Colonic mucosa (tissue), 4 donors: ENCODE measurements at places on chromosomes 7 and 10.

DNA sequence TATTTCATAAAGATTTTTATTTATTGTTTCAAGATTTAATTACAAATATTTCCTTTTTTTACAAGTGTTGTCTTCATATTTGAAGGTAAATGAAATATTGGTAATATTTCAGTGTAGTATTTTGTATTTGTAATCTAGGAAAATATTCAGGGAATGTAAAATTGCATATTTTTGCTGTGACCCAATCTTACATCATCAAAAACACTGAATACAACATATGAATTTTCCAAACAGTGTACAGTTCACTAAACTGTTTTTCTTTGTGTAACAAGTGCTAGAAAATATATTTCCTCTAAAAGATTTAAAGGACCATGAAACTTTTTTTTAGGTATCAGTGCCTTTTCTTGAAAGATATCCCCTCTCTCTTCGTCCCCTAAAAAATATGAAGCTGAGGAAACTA is 251.9 kb upstream of the KCND2 start:
- DNase-seq, result no peak

DNA sequence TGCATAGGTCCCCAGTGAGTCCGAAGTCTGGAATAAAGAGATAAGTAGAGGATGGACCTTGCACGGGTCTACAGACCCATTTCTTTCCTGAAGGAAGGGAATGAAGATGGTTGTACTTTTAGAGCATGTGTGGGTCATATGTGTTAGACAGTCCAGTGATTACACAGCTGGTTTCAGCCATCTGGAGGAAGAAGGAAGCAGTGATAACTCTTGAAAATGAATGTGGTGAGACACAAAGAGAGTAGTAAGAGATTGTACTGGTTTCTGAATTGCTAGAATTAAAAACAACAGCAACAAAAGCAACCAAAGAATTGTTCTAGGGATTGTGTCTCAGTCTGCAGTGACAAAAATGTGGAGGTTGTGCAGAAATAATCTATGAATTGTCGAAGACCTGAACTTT is 258.9 kb downstream of the SUGCT start:
- no peak for DNase-seq

- DNase-seq, result peak; percentile 42
Observed at GRCh38 chr10:688312-689120, 952 bp downstream of the DIP2C start.

- no peak for DNase-seq
Observed at GRCh38 chr7:83159731-83160130, 3.0 kb downstream of the PCLO start.

- DNase-seq, result no peak
Observed at GRCh38 chr7:82194016-82194643, 249.4 kb downstream of the CACNA2D1 start.

DNA sequence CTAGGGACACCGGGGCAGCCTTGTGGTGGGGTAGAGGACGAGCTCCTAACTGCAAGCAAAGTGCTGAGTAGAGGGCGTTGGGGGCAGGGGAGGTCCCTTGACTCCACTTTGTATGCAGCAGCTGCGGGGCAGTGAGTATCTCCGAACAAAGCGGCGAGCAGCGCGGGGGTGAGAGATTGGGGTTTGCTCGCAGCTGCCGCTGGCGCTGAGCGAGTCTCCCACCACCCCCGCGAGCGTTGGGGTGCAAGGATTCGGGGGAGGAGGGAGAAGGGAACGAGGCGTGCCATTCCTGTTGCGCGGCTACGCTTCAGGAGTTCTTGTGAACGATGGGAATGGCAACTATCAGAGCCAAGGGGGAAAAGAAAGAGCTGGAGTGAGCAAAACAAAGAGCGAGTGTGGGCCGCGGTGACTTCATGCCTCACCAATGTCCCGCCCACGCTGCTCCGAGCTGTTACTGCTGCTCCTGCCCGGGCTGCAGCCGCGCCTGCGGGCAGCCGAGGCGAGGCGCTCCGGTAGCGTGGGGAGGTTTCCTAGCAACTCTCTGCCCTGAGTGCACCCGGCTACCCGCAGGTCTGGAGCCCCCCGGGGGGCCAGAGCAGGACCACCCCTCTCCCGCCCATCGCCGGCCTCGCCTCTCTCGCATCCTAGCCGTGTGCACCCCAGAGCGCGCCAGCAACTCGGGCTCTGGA is at the start of gene ITGB8:
Gene ITGB8, plus strand, starts transcription at position 662 of the 689 bp plus-strand sequence. CDS start 907 bp downstream, outside the sequence.
- peak; percentile 76 for DNase-seq

- DNase-seq, result no peak
Observed at GRCh38 chr7:74725840-74726239, 48.0 kb upstream of the NCF1 start.

GRCh38 chr7:96093435-96093834 is 228.5 kb downstream of the SLC25A13 start:
- DNase-seq, result no peak

GRCh38 chr7:132871419-132871818 is 210.5 kb downstream of the CHCHD3 start:
- no peak for DNase-seq

DNA sequence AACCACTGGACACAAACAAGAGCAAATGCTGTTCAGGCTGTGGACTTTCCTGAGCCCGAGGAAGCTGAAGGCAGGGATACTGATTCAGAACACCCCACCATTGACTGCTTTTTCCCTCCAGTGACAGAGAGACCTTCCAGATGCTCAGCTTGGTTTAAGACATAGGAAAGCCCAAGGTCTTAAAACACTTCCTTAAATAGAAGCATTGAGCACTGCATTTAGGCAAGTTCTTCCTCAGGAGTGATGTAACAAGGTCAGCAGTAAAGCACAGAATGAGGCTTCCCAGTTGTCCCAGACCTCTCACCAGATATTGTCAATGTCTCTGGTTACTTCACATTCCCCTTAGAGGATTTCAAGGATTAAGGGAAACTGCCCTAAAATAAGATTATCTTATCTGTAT is 19.6 kb upstream of the CDCA7L start:
- DNase-seq, result no peak

DNA sequence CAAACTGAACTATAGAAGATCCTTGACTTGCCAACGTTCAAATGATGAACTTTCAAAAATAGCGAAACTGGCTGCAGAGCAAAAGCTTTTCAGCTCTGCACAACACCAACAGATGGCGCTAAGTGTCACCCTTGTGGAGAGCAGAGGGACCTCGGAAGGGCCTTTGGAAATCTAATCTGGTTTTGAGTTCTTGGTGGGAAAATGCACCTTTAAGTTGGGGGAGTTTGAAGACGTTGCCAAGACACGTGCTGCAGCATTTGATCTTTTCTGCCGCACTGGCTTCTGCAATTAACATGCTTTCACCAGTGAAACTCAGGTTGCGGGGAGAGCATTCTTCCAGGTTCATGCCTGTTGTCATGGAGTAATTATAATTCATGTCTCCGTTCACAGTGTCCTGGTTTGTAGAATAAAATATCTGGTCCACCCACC is 26.3 kb upstream of the WDR11 start:
- peak; percentile 20 for DNase-seq

DNA sequence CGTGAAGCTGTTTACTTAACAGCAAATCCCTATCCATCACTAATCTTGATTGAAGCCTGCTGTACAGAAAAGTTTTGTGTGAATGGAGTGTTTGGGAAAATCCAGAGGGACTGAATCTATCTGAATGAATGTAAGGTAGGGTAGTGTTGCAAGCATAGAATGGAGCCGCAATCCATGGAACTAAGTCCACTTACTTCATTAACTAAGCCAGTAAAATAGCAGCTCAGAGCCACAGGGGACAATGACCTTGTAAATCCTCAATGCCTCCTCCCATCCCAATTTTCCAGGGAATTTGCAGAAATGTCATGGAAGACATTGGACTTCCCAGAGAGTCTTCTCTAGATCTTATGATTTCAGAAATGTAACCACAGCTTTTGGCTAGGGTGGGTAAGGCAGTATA is 15.2 kb downstream of the TBATA start:
- no peak for DNase-seq

GRCh38 chr10:102141583-102142107 is 8.8 kb downstream of the PPRC1 start:
- DNase-seq, result no peak

DNA sequence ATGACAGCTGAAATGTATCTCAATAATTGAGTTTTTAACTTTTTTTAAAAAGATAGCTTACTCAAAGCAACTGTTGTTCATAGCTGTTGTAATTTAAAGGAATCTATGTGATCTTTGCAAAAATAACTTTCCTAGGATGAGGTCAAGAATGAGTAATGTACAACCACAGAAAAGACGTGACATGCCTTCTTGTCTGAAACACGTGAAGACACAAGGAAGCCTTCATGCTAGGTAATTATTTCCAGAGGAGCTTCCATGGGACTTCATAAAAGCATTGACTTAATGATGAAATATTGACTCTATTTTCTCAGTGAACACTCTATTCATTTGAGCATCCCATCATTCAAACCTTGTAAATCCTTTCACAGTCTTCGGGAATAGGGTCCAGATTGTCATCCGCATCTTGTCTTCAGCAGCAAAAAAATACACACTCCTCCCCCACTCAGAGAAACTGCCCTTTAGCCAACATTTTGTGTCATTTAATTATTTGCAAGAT is 528.0 kb downstream of the NRG3 start:
- DNase-seq, result no peak

DNA sequence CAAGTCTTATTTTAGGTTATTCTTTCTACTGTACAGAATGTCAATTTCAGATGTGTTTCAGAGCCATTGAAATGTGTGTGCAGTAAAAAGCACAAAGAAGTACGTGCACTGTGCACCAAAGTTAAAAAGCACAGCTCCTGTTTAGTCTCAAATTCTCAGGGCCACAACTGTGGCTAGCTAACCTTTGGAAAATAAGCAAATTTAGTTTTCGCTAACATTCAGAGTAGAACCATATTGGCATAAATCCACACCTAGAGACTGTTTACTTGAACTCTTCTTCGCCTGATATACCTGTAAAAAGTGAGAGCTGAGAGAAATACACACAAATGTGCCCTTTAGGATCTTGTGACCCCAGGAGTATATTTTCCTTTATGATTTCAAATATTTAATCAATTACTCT is 353.9 kb downstream of the TFEC start:
- no peak for DNase-seq

DNA sequence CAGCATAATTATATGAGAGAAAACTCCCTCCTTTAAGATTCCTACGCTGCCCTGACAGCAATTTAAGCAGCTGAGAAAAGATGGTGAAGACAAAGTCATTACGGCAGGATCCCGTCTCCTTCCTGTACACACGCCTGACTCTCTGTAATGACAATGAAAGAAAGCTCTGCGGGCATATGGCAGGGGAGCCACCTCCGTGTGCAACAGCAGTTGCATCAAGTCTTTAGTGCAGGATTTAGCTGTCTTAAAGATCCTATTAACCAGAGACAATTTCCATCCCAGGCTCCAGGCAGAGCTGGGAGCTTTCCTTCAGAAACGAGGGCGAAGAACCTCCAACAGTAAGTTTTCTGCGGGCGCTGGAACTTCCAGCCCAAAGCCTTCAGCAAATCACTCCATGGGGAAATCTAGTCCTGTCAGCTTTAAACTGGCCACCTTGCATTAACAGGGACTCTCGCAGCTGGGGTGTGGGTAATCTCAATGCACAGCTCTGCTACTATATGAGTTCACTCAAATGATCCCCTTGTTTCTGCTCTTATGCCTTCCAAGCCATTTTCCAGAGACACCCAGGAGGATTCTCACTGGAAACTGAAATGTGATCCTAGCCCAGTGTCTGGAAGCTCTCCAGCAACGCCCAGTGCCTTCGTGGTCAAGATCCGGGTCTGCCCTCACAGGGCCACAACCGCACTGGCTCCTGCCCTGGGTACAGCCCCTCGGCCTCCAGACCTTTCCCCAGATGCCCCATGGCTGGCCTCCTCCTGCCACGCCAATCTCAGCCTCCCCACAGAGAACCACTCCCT is 74.9 kb downstream of the CTBP2 start:
- no peak for DNase-seq
